ENCODE measurements at places on chromosomes 6 and 20.

GRCh38 chr6:31378062-31378720 is 21.2 kb upstream of the HLA-B start:
- DNase-seq: no peak

DNA sequence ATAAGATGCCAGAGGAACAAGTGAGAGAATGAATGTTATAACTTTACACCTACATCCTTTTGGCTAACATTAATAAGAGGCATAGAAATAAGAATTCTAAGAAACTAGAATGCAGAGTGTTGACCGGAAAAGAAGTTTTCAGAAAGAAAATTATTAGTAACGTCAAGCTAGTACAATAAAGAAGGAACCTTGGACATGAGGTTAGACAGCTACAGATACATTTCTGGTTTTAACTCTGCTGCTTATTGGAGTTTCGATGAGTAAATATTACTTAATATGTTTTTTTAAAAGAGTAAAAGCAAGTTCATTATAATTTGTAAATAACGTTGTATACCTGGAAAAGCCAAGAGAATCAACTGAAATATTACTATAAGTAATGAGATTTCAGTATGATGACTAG is 22.7 kb downstream of the TAB2 start:
- DNase-seq: no peak

DNA sequence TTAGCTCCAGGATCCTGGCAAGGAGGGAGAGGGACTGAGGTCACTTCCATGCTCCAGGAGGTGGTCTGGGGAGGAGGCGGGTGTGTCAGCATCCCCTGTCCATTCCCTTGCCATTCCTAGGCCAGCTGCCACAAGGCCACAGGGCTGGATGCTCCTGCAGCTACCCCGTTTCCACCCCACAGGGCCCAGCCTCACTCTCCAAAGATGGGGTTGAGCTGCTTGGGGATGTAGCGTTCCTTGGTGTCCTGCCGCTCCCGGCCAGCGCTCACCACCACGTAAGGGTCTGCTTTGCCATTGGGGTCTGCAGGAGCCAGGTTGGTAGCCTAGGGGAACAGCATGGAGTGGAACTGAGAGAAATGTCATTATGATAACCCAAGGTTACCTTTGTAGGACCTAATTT is 23.0 kb downstream of the ERGIC3 start:
- no peak for DNase-seq

DNA sequence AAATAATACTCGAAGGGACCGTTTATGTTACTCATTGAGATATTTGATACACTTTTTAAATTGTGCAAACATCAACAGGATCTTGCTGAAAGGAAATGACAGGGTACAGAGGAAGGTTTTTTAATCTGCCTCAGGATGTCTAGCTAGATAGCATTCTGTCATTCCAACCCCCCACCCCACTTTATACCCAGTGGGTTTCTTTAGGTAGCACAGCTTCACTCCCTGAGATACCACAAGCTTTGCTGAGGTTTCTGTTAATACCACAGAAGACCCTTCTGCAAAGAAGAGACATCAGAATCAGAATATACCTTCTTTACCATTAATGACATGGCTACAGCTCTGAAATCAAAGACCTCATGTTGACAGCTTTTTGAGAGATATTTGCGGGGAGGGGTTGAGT is 1.3 kb downstream of the PHACTR2 start:
- no peak for DNase-seq

- no peak for DNase-seq
Observed at GRCh38 chr20:35568645-35569044, 26.8 kb downstream of the ERGIC3 start.

DNA sequence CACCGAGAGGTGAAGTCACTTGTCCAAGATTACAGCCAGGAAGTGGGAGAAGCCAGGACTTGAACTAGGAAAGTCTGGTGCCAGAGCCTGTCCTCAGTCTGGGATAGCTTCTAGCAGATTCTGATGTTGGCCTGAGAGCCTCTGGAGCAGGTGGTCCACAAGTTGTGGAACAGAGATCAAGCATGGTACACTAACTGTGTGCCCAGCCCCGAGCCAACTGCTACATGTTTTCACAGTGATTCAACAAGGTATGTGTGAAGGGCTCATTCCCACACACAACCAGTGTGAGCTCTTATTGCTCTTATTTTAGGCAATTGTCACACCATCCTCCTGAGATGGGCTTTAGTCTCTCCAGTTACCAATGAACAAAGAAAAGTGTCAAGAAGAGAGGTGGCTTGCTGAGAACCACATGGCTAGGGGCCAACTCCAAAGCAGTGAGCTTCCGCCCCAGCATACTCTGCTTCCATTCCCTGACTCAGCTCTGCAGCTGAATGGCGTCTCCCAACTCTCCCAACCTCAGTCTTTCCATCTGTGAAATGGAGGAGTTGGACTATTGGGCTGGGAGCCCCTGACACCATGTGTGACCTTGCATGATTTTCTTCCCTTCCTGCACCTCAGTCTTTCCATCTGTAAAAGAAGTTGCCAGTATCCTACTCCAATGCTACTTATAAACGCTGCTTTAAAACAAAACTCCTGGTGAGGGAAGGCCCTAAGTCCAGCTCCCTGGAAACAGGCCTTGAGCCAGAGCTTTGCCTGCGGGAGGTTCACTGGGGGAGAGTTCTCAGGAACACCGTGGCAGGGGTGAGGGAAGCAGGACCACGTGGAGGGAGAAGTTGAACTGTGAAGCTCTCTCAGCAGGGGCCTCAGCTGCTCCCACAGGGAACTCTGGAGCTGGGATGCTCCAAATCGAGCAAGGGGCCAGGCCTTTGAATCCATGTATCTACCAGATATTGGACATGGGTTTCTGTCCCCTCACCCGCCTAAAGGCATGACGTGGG is 40.9 kb downstream of the CDH22 start:
- DNase-seq: no peak

DNA sequence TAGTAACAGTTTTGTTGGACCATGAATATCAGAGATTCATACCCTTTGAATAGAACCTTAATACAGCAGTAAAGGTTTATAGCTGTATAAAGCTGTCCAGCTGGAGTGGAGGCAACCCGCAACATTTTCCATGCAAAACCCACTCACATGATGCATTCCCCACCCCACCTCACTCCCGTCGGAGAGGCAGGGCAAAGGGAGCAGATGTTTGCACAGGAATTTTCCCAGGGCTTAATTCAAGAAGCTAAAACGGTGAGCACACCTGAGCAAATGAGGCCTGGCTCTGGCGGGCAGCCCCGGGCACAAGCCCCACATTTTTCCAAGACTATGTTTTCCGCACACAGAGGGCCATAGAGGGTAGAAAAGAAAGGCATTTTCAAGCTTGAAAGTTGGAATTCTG is 191.7 kb downstream of the FOXC1 start:
- no peak for DNase-seq

GRCh38 chr20:16587066-16587465 is 13.8 kb upstream of the KIF16B start:
- DNase-seq: no peak

GRCh38 chr6:27838945-27839625 is 73.1 kb downstream of the OR2B2 start:
- no peak for DNase-seq

GRCh38 chr6:31725502-31726350 is 2.6 kb downstream of the MPIG6B start:
- DNase-seq: no peak

- DNase-seq: no peak
Observed at GRCh38 chr6:52649536-52650160, 21.3 kb upstream of the TMEM14A start.

DNA sequence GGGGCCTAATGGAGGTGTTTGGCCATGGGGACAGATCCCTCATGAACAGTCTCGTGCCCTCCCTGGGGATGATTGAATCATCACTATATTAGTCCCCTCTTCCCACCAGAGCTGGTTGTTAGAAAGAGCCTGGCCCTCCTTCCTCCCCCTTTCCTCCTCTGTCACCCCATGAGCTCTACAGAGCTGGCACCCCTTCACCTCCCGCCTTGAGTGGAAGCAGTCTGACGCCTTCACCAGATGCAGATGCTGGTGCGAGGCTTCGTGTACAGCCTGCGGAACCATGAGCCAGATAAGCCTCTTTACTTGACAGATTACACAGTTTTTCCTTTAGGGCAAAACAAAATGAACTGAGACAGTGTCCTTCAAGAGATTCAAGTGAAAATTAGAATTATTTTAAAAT is 74.4 kb upstream of the RIPOR2 start:
- DNase-seq: no peak

GRCh38 chr20:3003416-3003815 is 40.0 kb upstream of the GNRH2 start:
- DNase-seq: no peak

DNA sequence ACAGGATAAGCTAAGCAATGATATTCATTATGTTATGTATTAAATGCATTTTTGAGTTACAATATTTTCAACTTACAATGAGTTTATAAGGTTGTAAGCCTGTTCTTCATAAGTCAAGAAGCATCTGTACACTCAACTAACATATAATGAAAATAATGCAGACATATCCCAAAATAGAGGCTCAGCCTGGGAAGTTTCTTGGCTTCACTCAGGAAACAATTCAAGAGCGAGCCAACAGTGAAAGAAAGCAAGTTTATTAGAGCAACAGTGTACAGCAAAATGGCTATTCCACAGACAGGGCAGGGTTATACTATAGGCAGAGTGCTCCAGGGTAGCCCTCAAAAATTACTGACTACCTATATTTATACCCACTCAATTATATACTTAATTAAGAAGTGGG is 1581.8 kb downstream of the HACE1 start:
- DNase-seq: no peak

- DNase-seq: no peak
Observed at GRCh38 chr6:313087-313486, 20.8 kb downstream of the DUSP22 start.

GRCh38 chr6:12203001-12203400 is 87.2 kb upstream of the EDN1 start:
- peak; percentile 20 for DNase-seq

DNA sequence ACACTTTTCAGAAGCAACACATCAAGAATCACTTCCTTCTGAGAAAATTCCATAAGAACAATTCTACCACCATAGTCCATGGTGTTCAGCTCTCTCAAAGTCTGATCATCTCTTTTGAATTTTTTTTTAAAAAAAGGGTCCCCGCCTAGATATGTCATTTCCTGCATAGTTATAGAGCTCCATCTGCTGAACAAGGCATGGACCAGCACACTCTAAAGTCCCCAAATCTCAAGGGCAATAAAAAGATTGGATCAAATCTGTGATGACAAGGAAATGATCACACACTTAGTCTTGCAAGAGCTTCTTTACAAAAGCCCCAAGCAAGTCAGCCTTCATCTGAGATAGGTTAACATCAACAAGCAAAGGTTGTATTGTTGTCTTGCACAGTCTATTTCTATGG is 100.7 kb upstream of the STMND1 start:
- no peak for DNase-seq

DNA sequence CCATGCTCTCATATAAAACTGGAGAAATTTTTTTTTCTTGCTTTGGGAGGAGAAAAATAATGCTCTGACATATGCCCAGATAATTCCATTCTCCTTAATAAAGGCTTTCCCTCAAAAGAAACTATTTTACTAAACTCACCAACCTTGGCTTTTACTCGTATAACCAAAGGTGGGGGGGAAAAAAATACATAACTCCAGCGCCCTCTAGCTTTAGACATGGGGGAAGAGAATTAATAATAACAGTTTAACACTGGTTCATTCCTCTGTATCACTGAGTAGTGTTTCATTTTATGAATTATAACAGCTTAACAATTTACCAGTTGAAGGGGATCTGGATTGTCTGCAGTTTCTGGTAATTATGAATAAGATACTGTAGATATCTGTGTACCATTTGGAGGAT is 1226.1 kb downstream of the GRIK2 start:
- DNase-seq: no peak

DNA sequence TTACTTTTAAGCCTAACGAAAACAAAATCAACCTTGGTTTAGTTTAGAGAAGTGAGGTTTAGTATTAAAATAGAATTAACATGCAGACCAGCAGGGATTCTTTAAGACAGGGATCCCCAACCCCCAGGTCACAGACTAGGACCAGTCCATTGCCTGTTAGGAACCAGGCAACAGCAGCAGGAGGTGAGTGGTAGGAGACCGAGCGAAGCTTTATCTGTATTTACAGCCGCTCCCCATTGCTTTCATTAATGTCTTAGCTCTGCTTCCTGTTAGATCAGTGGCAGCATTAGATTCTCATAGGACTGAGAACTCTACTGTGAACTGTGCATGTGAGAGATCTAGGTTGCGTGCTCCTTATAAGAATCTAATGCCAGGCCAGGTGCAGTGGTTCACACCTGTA is 225.9 kb downstream of the NKAIN2 start:
- DNase-seq: no peak

GRCh38 chr6:14258695-14259593 is 141.4 kb downstream of the CD83 start:
- DNase-seq: no peak

DNA sequence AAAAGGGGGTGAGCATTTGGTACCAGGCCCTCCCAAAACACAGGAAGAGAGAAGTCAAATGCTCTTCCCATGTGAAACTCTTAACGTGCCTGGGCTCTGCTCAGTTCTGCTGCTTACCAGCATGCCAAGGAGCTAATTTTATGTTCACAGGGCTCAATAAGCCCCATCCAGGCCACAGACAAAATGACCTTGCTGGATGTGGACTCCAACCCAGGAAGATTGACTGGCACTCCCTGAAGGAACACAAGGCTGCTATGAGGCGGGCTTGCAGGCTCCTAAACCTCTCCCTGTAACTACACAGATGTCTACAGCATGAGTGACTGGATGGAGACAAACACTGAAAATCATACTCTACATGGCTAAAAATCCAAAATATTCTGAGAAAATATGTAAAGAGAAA is 50.6 kb downstream of the CHD6 start:
- DNase-seq: no peak

DNA sequence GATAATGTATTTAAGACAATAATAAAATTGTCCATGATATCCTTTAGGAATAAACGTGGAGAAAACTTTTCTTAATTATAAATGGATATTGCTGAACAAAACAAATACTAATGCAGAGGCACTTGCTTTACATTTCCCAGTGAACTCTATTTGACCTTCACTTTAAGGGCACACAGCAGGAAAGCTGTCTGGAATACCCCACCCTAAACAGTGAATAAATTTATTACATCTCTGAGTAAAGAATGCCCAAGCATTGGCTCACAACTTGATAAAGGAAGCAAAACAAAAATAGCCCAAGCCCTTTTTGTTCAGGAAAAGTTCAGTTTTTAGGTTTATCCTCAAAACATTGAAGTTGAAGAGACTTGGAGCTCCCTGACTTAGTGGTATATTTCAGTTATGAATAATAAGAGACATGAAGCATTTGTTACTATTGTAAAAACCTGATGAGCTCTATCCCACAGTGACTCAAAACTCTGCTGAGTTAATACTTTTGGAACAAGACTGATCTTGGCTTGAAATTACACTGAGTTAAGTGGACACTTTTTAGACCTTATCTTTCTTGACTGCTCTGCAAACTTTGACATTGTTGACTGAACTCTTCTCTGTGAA is 353.9 kb downstream of the BCKDHB start:
- DNase-seq: no peak

GRCh38 chr20:14997791-14998190 is 660.4 kb upstream of the FLRT3 start:
- DNase-seq: no peak

- DNase-seq: no peak
Observed at GRCh38 chr20:41617059-41617901, 897 bp downstream of the CHD6 start.
